ENCODE measurements at places on chromosomes 6 and 20. TPM values are rescaled to one million over a fixed set of nuclear protein-coding genes. Genes with fewer than 3 reads are reported as not detected.
A peak's percentile ranks its signal among the peaks of the same experiment; 100 is the strongest.

DNA sequence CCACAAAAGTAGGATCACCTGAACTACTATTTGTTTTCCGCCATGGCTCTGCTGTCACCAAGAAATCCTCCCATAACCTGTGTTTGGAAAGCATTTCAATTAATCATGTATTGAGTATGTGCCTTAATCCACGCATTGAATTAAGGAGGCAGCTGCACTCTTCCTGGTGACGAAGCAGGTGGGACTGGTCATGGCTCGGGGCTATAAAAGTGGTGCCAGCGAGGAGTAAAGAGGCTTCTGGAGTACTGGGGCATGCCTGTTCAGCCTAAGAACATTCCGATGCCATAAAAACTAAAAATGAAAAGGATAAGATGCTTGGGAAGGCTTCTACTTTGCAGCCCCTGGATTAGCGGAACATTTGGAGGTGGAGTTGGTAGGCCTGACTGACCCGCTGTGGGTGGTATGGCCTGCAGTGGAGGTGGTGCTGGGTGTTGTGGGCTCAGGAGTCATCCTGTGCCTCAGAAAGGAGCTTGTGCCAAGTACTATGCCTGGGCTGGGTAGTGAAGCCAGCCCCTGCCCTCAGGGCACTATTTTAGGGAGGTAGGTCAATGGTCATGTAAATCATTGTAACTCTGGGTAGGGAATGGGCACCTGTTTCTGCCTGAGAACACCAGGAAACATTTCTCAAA, 110.5 kb downstream of the B3GAT2 start:
- DNase-seq: no peak

DNA sequence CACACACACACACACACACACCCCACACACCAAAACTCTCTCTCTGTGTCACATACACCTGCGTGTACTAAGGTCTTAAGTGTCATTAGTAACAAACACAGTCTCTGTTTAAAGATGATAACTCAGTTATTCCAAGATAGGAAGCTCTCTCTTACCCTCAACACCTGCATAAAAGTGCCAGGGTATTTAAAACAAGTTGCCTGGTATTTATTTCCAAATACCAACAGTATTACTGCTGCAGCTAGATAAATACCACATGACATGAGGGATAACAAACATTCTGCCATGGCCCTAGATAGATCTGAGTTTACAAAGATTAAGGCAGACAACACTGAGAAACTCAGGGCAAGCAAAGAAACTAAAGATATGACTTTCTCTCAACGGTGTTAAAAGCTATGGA, 118.5 kb downstream of the SIM1 start:
- no peak for DNase-seq

DNA sequence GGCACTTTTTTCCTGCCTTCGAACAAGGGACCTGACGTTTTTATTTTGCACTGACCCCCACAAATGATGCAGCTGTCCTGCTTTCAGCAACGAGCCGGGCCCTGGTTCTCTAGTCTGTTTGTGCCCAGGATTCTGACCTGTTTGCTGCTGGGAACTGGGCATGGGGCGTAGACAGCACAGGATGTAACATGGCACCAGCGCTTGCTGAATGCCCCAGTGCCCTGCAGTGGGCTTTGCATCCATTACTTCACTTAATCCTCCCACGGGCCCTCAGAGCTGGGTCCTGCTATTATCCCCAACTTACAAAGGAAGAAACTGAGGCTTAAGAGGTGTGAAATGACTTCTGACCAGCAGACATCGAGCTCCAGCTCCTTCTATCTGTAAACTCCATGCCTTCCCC, 80.4 kb upstream of the PMEPA1 start:
- peak; percentile 59 for DNase-seq

DNA sequence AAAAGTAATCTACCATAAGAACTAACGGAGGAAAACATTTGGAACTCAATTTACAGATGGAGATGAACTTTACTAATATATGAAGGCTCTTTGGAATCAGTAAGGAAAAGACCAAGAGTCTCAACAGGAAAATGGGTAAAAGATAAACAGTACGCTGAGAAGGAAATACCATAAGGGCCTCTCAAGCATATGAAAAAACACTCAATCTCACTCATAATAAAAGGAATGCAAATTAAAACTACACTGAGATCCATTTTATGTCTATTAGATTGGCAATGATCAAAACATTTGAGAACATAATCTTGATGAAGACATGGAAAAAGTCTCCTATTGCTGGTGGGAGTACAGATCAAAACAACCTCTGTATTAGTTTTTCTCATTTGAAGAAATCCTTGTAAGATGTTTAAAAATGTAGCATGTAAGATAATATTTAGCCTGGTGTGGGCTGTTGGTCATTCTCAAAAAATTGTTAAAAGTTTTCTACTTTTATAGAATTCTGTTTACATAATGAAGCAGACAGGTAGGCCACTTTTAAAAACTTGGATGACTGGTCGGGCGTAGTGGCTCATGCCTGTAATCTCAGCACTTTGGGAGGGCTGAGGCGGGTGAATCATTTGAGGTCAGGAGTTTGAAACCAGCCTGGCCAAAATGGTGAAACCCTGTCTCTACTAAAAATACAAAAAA, 14.5 kb downstream of the REV3L start:
- no peak for DNase-seq

GRCh38 chr6:76886900-76887299, 576.4 kb downstream of the HTR1B start:
- DNase-seq: no peak

DNA sequence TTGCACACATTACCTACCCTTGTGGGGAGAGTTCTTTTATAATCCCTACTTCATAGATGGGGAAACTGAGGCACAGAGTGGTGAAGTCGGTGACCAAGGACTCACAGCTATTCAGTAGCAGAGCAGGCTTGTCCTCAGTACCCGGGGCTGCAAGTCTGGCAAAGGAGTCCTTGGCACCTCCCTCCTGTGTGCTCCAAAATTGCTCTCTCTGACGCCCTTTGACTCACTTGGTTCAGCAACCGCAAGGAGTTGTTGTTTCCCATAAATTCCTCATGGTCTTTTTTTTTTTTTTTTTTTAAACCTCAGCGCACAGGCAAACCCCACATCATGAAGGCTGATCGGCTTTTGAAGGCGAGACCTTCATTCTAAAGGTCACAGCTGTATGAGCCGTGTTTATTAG, 143.2 kb downstream of the CEBPB start:
- no peak for DNase-seq

PXT1 gene
- not detected for total RNA-seq

Data from ascending aorta (tissue), 2 donors.